ENCODE measurements at places on chromosomes 4 and X.

- no peak for DNase-seq
Observed at GRCh38 chrX:150566734-150567182, 1.7 kb upstream of the MTM1 start.

DNA sequence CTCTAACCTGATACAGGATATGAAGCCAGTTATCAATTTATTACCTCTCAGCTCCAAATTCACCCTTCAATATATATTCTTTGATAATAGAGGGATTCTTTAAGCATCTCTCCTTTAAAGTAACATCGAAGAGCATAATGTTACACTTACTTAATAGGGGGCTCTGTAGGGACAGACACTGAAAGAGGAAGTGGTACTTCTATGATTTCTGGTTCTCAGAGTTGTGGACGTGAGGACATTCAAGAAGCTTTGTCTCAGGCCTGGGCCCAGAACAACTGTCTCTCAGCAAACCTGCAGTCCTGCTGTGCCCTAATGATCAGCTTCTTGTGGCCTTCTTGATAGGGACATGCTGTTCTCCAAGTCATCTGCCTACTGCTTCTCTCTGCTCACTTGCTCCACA, 4.2 kb upstream of the ZXDB start:
- no peak for DNase-seq

GRCh38 chr4:14810121-14810520, 192.2 kb upstream of the CPEB2 start:
- DNase-seq = no peak

GRCh38 chrX:87788976-87789375, 271.4 kb downstream of the KLHL4 start:
- DNase-seq = no peak

- DNase-seq = no peak
Observed at GRCh38 chrX:115889121-115889890, 281.2 kb upstream of the AGTR2 start.

DNA sequence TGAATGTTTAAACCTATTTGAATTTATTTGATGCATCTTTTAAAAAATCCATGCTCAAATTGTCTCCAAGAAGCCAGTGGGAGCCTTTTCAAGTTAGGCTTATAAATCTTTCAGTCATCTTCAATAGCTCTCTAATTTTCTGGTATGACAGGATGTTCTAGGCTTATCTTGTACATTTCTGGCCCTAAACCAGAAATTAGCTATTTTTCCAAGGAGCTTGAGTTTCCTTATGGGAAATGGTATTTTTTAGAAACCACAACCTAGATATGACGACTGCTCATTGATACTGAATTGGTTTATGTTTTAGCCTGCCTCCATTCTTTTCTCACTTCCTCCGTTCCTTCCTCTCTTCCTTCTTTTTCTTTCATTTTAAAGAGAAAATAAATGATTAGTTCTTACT, 172.3 kb downstream of the SPRY1 start:
- DNase-seq = no peak

GRCh38 chr4:15656038-15656470, 897 bp upstream of the FBXL5 start:
- DNase-seq = no peak

- DNase-seq = no peak
Observed at GRCh38 chr4:88729146-88729760, 31.6 kb upstream of the NAP1L5 start.

DNA sequence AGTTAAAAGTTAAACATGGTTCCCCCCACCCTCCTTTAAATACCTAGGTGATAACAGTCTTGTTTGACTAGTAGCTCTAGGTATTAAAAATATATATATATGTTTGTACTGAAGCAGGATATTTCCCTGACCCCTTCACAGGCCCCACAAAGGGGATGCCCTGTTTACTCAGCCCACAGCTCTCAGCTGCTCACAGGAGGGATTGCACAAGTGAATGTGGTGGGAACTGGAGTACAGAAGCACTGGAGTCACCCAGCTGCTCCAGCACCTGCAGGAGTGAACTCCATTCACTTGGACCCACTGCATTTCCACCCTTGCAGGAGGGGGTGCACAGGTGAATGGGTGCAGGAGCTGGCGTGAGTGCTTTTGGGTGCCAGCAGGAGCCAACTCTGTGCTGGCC, 99.3 kb upstream of the TLR3 start:
- no peak for DNase-seq

DNA sequence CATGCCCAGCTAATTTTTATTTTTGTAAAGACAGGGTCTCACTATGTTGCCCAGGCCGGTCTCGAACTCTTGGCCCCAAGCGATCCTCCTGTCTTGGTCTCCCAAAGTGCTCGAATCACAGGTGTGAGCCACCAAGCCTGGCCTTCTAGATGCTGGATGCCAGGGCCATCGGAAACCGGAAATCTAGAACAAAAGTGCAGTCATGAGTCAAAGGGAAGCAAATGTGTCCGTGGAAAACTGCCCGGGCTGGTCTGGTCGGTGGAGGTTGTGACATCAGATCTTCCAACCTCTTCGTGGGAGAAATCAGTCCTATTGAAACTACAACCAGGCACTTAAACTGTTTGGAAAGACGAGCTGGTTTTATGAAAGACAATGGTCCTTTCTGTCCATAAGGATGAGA, 92.3 kb upstream of the SHOX start:
- DNase-seq = no peak

- no peak for DNase-seq
Observed at GRCh38 chrX:102837847-102838246, 99.2 kb upstream of the RAB40AL start.

DNA sequence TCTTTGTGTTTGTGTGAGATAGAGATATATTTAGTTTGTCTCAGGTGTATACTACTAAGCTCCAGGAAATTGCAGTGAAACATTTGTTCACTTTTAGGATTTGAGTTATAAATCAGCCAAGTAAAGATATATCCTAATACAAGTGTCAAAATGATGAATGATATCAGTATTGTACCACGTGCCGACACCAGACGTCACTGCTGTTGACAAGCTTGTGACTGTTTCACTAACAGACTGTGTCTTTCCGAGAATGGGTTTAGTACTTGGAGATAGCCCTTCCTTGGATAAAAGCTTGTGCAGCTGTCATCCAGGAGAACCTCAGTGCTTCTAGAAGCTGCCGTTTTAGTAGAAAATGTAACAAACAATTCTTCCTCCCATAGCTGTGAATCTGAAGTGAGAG, 343.3 kb downstream of the FBXO8 start:
- DNase-seq = no peak

- DNase-seq = no peak
Observed at GRCh38 chr4:89121387-89122068, 10.2 kb downstream of the TIGD2 start.

DNA sequence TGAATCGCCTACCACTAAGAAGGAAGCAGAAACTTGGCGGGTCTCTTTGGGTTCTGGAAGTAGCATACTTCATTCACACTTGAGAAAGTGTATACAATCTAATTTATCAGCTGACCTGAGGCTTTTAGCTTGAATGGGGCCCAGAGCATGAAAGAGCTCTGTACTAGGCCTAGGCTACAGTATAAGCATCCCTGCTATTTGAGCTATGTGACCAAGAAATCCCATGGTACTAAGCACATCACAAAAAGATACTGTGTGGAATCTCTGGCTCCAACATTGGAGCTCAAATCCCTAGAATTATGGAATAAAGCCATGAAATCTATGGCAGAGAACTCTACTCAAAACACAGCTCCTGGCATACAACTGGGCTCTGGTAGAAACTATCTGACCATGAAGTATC, 43.9 kb upstream of the CCDC149 start:
- no peak for DNase-seq

- DNase-seq = no peak
Observed at GRCh38 chr4:124515591-124515990, 196.9 kb downstream of the ANKRD50 start.

DNA sequence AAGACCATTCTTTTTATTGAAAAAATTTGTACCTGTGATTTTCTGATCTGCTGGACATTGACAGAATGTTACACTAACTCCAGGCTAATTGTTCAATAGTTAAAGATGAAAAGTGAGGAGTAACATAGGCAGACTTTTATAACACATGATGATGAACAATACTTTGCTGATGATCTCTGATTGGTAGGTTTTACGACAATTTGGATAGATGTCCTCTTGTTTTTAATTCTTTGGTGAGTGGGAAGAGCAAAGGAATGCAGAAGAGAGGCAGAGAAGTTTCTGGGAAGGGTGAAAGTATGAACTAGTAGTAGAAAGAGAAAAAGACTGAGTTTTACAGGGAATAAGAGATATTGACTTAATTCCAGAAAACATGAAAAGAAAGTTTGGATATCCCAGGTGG, 267.3 kb upstream of the HAND2 start:
- no peak for DNase-seq

DNA sequence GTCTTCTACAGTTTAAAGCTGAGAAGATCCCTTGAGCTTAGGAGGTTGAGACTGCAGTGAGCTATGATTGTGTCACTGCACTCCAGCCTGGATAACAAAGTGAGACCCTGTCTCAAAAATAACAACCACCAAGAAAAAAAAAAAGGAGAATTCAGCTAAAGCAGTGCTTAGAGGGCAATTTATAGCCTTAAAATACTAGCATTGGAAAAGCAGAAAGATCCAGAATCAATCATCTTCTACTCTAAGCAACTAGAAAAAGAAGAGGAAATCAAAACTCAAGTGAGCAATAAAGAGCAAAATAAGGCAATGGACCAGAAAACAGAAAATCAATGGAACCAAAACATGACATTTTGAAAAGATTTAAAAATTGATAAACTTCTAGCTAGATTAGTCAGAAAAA, 639 bp upstream of the PI4K2B start:
- no peak for DNase-seq

- no peak for DNase-seq
Observed at GRCh38 chr4:149343614-149344013, 472.0 kb downstream of the IQCM start.

DNA sequence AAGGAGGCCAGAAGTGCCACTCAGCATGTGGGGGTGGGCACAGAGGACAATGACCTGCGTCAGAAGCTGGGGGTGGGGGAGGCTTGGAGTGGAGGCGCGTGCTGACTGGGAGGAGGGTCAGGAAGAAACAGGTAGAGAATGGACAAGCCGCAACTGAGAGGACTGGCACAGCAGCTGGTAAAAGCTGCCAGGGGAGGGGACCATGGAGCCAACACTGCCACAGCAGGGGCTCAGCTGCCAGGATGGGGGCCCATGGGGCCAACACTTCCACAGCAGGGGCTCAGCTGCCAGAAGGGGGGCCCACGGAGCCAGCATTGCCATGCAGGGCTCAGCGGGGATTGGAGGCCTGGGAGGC, 19.1 kb downstream of the RNF212 start:
- no peak for DNase-seq

GRCh38 chrX:20639115-20639514, 372.4 kb upstream of the RPS6KA3 start:
- no peak for DNase-seq

DNA sequence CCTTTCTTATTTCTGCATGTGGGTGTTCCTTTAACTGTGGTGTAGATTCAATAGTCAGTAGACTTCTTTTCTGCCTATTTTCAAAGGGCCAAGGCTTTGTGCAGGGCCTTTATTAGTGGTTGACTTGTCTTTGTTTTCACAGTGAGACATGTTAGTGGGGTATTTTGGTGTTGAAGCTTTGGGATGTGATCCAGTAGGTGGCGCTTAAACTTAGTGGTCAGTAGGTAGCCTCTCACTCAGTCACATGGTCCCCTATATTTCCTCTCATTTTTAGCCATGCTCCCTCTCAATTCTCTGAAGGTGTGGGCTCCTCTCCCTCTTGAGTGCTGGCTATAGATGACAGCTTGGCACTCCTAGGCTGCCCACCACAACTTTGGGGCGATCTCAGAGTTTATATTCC, 23.4 kb upstream of the SLC10A7 start:
- no peak for DNase-seq
